ENCODE measurements at places on chromosomes 2 and 18. TPM values are rescaled to one million over a fixed set of nuclear protein-coding genes. Genes with fewer than 3 reads are reported as not detected.

ANKRD30B gene
- total RNA-seq, result 0.70 TPM

CCDC141 gene
- 0.06 TPM for total RNA-seq

PMAIP1 gene
- total RNA-seq, result 45.2 TPM

THSD7B gene
- not detected for total RNA-seq

CD226 gene
- total RNA-seq, result under 0.01 TPM

MAP3K19 gene
- not detected for total RNA-seq

AQP12B gene
- total RNA-seq, result not detected

CYRIA gene
- 19.4 TPM for total RNA-seq

INHA gene
- not detected for total RNA-seq

ST8SIA5 gene
- total RNA-seq, result 0.24 TPM

ALPG gene
- not detected for total RNA-seq
